Cardiac septum (tissue), 1 donor: ENCODE measurements at places on chromosomes 12 and 14. TPM values are rescaled to one million over a fixed set of nuclear protein-coding genes. Genes with fewer than 3 reads are reported as not detected.

The FAR2 gene
- total RNA-seq = 3.3 TPM

The CYP27B1 gene
- total RNA-seq = 0.24 TPM

The ZNF385A gene
- total RNA-seq = 4.8 TPM

The RPGRIP1 gene
- total RNA-seq = not detected

The CLEC4D gene
- 0.43 TPM for total RNA-seq

The MBD6 gene
- 39.9 TPM for total RNA-seq

The MSRB3 gene
- total RNA-seq = 166 TPM

The POTEG gene
- not detected for total RNA-seq

The SMOC1 gene
- total RNA-seq = 0.22 TPM

The BRAP gene
- total RNA-seq = 13.9 TPM

The RFC5 gene
- total RNA-seq = 2.6 TPM

The DHRS2 gene
- 0.27 TPM for total RNA-seq

The GPR162 gene
- total RNA-seq = 5.7 TPM

The CCDC177 gene
- not detected for total RNA-seq

The CERS5 gene
- 18.9 TPM for total RNA-seq

The PRH2 gene
- total RNA-seq = not detected

The OTOGL gene
- 0.51 TPM for total RNA-seq

The ZNF384 gene
- total RNA-seq = 32.7 TPM

The OASL gene
- total RNA-seq = 0.27 TPM

The KRT72 gene
- total RNA-seq = not detected

The HOXC12 gene
- total RNA-seq = not detected

The LRTM2 gene
- total RNA-seq = not detected

The MAP3K12 gene
- total RNA-seq = 7.0 TPM

The AREL1 gene
- 21.2 TPM for total RNA-seq

The SLC10A1 gene
- not detected for total RNA-seq

The HOXC13 gene
- total RNA-seq = not detected

The AACS gene
- 9.0 TPM for total RNA-seq

The KERA gene
- total RNA-seq = 0.19 TPM

The TSPAN19 gene
- not detected for total RNA-seq

The SAMD15 gene
- total RNA-seq = 0.11 TPM

The KCNK13 gene
- 0.62 TPM for total RNA-seq
